Stimulated activated CD4-positive, alpha-beta T cell treated with anti-CD3 and anti-CD28 coated beads, Interleukin-15, amount 100 ng/mL, for 48 hours (primary cell): ENCODE measurements at places on chromosomes 4 and X.

- DNase-seq, result no peak
Observed at GRCh38 chr4:31334086-31334910, 614.1 kb downstream of the PCDH7 start.

- DNase-seq, result no peak
Observed at GRCh38 chr4:79233820-79234219, 92.0 kb downstream of the NAA11 start.

DNA sequence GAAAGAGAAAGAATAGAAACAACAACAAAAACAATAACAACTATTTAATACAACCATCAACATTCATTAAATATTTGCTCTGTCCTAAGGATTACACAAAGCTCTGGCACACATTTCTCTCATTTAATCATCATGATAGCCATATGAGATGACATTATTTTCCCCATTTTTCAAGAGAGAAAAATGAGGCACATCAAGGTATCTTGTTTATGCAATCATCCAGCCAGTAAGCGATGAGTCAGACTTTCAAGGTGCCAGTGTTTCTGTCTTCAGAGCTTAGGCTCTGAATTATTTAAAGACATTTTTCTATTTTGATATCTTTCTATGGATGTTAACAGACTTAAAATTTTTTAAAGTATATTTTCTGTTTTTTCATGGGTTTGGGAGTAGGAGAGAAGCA is 541.8 kb upstream of the SMIM31 start:
- no peak for DNase-seq

- no peak for DNase-seq
Observed at GRCh38 chr4:187307131-187307530, 583.5 kb upstream of the FAT1 start.

DNA sequence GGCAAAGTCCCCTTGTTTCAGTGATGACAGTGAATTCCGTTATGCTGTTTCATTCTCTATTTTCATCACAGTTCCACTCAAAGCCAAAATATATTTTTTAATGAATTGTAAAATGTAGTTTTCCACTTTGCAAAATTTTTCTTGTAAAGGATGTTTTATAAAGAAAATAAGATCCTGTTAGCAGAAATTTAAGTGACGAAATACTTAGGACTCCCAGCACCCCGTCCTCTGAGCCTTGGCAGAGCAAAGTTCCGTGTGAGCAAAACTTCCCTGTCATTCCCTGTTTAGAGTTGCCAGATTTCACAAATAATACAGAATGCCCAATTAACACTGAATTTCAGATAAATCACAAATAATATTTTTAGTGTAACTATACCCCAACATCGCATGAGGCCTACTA is 81.0 kb upstream of the RBPJ start:
- DNase-seq, result no peak
